Activated naive CD8-positive, alpha-beta T cell treated with anti-CD3 and anti-CD28 coated beads, Interleukin-2, amount 50 U/mL, for 24 hours (primary cell): ENCODE measurements at places on chromosomes 2 and 18.

GRCh38 chr2:120770641-120771040 is 35.0 kb downstream of the GLI2 start:
- DNase-seq: no peak

GRCh38 chr2:11026286-11026921 is 114.7 kb downstream of the KCNF1 start:
- DNase-seq: no peak

GRCh38 chr2:108399479-108399878 is 21.7 kb downstream of the SULT1C4 start:
- DNase-seq: no peak

GRCh38 chr2:23241611-23242245 is 143.3 kb upstream of the KLHL29 start:
- DNase-seq: no peak

GRCh38 chr18:74397572-74397971 is 59.5 kb downstream of the DIPK1C start:
- DNase-seq: no peak

GRCh38 chr2:11949732-11950523 is 203.5 kb downstream of the LPIN1 start:
- no peak for DNase-seq

- DNase-seq: no peak
These were observed 46.3 kb upstream of the STAT4 start for GRCh38 chr2:191197096-191197495.

DNA sequence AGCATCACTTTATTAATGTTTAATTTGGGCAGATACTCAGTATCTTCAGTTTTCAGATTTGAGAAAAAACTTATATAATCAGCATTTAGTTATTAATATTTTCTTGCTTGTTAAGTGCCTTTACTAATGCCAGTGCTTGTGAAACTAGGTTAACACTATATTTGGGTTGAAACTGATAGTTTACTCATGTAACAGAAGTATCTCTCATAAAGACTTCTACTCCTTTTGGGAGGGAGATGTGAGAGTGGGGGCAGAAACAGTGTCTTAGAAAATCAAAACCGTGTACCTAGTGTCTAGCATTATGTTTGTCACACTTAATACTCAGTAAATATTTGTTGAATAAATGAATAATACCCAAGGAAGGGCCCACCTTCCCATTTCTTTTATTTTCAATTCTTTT is 129.5 kb downstream of the MSTN start:
- DNase-seq: no peak

GRCh38 chr18:21489919-21490495 is 110.5 kb downstream of the ESCO1 start:
- DNase-seq: no peak

- DNase-seq: no peak
These were observed 193.0 kb downstream of the ACTR3 start for GRCh38 chr2:114082731-114083433.

DNA sequence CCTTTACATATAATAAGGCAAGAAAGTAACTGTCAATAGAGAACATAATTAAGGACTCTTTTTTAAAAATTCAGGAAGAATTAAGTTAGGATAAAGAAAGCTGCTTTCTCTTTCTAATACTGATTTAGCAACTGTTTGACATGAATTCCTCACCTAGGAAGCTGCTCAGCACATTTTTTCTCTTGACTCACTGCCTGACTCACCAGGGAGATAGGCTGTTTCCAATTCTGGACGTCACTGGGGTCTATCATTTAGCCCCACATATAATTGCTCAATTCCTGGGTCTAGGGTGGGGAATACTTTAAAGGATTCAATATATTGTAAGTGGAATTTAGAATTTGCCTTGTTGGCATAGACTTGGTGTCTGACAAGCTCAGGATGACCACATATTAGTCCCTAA is 50.8 kb upstream of the UGP2 start:
- no peak for DNase-seq

GRCh38 chr18:26434887-26435286 is 113.5 kb downstream of the KCTD1 start:
- DNase-seq: no peak

DNA sequence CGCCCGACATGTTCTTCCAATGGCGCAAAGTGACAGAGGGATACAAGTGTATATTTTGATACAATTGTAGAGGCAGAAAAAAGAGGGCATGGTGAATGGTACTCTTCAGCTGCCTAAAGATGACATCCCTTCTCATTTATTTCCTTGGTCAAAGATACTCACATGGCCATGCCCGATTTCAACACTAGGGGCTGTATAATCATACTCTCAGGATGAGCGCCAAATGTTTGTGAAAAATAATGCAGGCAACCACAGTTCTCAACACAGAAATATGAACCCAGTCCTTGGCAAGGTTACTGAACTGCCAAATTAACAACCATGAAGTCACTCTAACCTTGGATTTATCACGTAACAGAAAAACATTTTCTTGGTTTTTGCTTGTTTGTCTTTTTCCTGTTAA is 204.4 kb downstream of the CCDC102B start:
- no peak for DNase-seq

- no peak for DNase-seq
These were observed 211.8 kb downstream of the GBX2 start for GRCh38 chr2:235956281-235956970.

DNA sequence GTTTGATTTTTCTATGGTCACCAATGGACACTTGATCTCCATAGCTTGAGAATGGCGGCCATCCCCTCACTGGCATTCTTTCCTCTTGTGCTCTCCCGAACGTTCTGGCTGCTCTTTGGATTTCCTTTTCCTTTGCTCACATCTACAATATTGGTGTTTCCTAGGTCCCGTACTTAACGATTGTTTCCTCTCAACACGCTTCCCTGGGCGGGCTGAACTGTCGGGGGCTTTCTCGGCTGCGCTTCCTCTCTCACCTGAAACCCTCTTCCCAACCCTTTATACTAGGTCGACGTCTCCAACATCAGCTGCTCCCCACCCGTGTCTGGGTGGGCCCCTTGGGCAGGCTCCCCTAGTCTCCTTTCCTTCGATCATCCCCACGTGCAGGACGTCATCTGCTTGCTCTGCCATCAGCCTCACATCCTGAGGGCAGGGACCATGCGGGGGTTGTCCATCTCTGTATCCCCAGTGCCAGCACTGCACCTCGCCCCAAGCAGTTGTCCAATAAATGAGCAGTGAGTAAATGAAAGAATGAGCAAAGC is 634 bp upstream of the DIS3L2 start:
- no peak for DNase-seq

- DNase-seq: peak; percentile 67
These were observed 48.8 kb upstream of the IHH start for GRCh38 chr2:219109471-219109870.

- DNase-seq: no peak
These were observed 408.2 kb upstream of the MYT1L start for GRCh38 chr2:2739231-2739795.

GRCh38 chr18:24678626-24679025 is 218.2 kb downstream of the HRH4 start:
- DNase-seq: no peak

DNA sequence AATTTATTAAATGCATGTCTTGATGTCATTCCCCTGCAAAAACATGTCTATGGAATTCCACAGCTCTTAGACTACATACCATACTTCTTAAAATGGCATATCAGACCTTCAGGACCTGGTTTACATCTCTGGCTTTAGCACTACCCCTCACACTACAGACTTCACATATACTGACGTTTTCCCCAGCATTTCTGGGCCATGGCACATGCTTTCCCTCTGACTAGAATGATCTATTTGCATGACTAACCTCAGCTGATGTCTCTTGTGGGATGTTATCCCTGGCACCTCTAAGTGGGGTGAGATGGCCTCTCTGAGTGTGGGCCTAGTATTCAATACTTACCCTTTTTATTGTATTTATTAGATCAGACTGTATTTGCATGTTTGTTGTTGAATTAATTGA is 381.6 kb downstream of the ERBB4 start:
- no peak for DNase-seq

- no peak for DNase-seq
These were observed 179.0 kb downstream of the PDE1A start for GRCh38 chr2:182247831-182248230.

- no peak for DNase-seq
These were observed 131.5 kb downstream of the PPP1R1C start for GRCh38 chr2:182117196-182117595.

DNA sequence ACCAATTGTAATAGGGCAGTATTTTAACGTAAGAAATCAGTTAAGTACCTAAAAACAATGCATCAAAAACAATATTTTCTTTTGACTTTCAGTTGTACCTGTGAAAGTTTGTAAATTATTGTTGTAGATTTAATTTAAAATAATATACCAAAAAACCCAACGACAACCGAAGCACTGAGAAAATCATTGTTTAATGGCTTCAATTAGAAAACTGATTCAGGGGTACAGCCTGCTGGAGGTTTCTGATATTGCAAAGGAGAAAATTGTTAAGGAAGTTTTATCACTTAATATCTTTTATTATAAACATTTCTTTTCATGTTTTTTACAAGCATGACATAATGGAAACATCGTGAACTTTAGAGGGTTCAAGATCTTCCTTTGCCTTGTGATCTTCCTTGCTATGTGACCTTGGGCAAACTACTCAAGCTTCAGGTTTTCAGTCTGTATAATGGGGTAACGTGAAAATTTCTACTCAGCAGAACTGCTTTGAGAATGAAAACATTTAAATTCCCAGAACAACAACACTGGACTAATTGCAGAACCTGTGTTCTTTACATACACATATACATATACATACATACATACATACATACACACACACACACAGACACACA is 76.3 kb upstream of the GLS start:
- no peak for DNase-seq

- no peak for DNase-seq
These were observed 35.6 kb downstream of the FBLN7 start for GRCh38 chr2:112173646-112174319.

DNA sequence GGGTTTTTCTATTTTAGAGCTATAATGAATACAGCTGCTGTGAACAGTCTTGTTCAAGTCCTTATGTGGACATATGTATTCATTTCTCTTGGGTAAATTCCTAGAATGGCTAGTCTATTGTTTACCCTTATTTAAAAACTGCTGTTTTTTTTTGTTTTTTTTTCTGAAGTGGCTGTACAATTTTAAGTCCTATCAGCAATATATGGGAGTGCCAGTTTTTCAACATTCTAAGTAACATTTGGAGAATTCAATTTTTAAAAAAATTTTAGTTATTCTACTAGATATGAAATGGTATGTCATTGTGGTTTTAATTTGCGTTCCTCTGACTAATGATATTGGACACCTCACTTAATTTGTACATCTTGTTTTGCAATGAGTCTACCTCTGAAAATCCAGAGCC is 349.7 kb downstream of the SATB2 start:
- no peak for DNase-seq

DNA sequence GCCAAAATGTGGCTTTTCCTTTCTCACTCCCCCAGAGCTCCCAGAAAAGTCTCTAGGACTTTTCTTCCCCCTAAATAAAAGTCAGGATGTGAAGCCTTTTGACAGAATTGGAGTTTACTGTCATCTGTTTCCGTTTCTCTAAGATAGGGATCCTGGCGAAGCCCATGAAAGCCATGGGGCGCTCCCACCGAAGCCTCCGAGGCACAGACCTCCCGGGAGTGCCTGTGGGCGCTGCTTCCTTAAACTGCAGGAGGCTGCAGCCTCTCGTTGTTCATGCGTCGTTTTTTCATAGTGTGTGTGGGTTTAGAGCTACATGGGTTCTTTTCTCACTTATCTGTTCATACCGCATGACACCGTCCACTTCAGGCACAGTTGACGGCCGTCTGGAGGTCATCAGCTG is 56.8 kb downstream of the ASAP2 start:
- DNase-seq: no peak

DNA sequence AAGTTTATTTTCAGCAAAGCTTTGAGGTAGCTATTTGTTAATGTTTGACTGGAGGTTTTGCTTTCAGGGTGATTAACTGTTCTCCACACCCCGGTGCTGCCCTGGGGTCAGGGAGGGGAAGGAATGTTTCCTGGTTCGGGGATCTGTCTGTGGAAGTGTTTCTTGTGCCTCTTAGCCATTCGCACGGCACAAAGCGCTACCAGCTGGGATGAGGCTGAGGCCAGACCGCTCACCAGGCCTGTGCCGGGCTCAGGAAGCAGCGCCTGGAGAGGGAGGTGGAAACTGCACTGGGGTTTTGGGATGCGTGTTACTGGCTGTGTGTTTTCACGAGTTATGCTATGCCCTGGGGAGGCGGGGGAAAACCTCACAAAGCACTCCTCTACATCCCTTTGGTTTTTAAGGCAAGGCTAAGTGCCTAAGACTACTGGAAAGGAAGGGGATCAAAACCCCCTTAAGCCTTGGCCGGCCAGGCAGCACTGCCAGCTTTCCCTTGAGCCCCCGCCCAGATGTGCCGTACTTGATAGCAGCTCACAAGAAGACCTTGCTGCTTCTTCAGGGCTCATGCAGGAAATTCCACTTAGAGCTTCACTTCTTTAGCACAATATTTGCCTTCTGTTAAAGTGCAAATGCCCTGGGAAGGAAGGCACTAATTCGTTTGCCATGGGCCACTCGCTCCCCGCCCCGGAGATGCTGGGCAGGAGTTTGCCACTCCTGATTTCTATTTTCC is 65.7 kb upstream of the CNGA3 start:
- DNase-seq: no peak
